BJ (cell line): ENCODE measurements at places on chromosomes 11 and 22.

GRCh38 chr11:76236092-76236999 lies 30.0 kb upstream of the WNT11 start:
- no peak for DNase-seq

DNA sequence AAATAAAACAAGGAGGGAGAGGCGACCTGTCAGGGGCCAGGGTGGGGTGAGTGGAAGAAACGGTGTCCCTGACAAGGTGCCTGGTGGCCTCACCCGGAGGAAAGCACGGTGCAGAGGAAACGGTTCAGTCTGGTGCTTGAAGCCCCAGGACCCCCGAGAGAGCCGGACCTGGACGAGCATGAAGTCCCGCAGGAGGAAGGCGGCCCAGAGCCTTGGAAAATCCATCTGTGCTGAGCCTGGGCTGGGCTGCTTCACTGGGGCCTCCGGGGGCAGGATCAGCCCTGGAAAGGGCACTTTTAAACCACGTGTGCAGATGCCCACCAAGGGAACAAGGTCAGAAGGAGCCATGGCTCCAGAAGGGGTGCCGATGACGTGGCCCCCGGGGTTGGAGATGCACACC lies 467.3 kb downstream of the OPCML start:
- DNase-seq: no peak

DNA sequence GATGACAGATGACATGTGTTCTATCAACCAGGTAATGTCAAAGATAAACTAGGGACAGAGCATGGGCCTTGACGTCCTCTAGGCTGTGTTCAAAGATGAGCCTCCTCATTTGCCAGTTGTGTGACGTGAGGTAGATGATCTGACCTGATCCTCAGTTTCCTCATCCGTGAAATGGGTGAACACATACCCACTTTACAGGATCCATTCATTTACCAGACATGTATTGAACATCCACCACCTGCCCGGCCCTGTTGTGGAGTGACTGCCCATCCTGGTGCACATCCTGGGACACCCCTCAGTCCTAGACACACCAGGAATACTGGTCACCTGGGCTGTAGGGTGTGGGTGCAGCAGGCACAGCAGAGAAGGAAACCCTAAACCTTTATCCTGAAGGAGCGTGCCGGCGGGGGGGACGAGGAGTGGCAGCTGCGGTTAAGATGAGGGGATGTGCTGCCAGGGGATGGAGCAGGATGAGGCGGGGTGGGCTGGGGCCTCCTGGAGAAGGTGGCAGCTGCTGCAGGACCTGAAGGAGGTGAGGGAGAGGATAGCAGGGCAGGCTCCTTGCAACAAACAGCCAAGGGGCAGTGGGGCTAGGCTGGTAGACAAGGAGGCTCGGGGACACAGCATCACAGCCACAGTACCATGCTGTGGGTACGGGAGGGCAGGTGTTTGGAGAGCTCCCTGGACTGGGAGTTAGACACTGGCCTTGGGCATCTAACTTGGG lies 8.4 kb downstream of the CLDN5 start:
- DNase-seq: no peak

- no peak for DNase-seq
These were observed 3.4 kb downstream of the GUCY1A2 start for GRCh38 chr11:107014871-107015270.

DNA sequence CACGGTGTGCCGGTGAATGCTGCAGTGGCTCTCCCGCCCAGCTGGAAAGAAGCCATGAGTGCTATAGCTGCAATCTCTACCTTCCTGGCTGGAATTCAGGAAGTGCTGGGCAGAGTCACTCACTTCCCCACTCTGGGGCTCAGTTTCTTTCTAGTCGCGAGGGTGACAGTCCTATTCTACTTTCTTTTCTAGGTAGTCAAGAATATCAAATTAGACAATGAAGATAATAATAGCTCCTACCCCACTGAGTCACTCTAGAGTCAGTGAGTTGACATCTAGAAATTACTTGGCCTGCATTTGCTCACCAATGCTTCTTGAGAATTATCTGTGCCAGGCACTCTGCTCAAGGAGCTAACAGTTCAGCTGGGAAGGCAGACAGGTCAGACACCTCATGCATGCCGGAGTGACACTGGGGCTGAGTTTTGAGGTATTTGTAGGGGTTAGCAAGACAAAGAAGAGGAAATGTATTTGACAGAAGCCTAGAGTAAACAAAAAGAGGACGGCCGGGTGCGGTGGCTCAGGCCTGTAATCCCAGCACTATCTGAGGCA lies 3.2 kb downstream of the CENPM start:
- no peak for DNase-seq

GRCh38 chr11:126511475-126512115 lies 156.1 kb downstream of the ST3GAL4 start:
- DNase-seq: no peak

GRCh38 chr22:50046019-50046415 lies 12.1 kb downstream of the TTLL8 start:
- no peak for DNase-seq
